Naive thymus-derived CD8-positive, alpha-beta T cell (primary cell): ENCODE measurements at places on chromosomes 4 and X. TPM values are rescaled to one million over a fixed set of nuclear protein-coding genes. Genes with fewer than 3 reads are reported as not detected.

DNA sequence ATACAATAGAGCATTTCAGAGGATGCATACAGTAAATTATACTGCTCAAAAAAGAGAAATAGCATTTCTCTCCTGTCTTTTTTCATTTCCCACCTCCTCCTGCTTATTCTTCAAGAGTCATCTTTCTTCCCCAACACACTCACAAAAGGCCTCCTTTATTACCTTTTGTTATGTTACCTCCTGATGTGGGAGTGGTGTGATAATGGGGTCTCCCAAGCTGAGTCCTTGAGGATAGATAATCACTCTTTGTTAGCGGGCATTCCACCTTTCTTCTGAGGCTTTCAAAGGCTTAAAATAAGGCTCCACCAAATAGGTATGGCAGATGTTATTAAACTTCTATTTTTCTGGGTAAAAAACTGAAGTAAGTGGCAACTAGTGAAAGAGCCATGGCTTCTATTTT, 159.8 kb downstream of the CPEB2 start:
- no peaks in the 10 kb centered on the region for H3K36me3 ChIP-seq
- DNase-seq: no peak
- H3K27ac ChIP-seq: no peak overlapping the region
- H3K4me3 ChIP-seq: no peak overlapping the region

SCRG1 gene
- not detected for total RNA-seq

DNA sequence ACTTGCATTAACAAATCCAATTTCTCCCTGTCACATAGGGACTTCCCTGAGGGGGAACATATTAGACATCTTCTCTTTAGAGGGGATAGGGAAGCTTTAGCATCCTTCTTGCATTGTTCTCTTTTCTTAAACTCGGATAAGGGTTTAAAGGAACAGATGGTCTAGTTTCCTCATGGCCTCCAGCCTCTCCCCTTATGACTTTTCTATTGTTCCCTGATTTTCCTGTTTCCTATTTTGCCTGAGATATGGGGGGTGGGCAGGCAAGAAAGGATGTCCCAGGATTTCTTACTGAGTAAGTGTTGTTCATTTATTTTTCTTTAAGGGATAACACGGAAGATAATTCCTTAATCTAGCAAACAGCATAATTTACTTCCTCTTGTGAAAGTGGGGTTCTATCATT, 107.7 kb upstream of the MAGEE2 start:
- no peak overlapping the region for H3K4me3 ChIP-seq
- H3K36me3 ChIP-seq: no peaks in the 10 kb centered on the region
- H3K4me1 ChIP-seq: no peaks in the 10 kb centered on the region
- no peak for DNase-seq

DNA sequence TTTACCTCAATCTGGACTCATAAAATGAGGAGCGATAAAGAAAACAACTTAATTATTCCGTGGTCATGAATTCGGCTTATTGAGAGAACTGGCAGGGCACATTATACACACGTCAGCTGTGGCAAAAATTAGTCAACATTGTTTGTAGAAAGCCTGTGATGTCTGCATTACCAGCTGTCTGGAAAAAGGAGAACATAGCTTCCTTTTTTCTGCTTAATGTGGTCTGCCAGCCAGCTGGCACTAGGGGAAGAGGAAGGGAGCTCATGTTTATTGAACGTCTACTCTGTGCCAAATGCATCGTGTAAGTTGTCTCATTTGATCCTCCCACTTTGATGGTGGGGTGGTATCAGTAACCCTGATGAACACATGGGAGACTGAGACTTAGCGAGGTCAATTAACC, 367.6 kb downstream of the ARHGAP24 start:
- DNase-seq: no peak
- no peaks in the 10 kb centered on the region for H3K36me3 ChIP-seq
- H3K4me1 ChIP-seq: no peaks in the 10 kb centered on the region
- H3K4me3 ChIP-seq: no peak overlapping the region
- no peaks in the 10 kb centered on the region for H3K27me3 ChIP-seq

GRCh38 chr4:176492646-176493302, 173.0 kb downstream of the SPCS3 start:
- no peak for DNase-seq
- H3K4me1 ChIP-seq: no peaks in the 10 kb centered on the region
- no peaks in the 10 kb centered on the region for H3K36me3 ChIP-seq
- H3K4me3 ChIP-seq: no peak overlapping the region
- H3K27ac ChIP-seq: no peak overlapping the region

- H3K27ac ChIP-seq: no peak overlapping the region
- no peaks in the 10 kb centered on the region for H3K36me3 ChIP-seq
- DNase-seq: no peak
- H3K4me3 ChIP-seq: no peak overlapping the region
- H3K27me3 ChIP-seq: peaks cover 3% of the 10 kb centered on the region
Observed at GRCh38 chr4:5429747-5430146, 278.6 kb downstream of the EVC2 start.

TLR10 gene
- total RNA-seq: 2.0 TPM

DUSP9 gene
- total RNA-seq: not detected

EGFL6 gene
- not detected for total RNA-seq

DNA sequence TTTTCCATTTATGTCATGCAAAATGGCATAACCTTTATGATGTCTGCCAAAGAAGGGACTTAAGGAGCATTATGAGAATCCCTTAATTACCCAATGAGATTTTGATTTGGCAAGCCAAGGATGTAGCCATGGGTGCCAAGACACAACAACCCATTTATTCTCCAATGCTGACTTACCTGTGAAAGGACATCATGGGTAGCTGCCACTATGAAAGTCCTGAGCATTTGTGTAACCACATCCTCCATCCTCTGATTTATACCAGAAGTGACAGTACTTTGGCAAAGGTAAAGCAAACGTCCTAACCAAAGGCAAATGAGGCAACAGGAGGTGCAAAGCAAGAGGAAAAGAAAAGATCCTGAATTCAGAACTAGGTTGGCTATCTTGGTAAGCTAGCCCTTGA, 87.3 kb upstream of the EMCN start:
- DNase-seq: no peak
- no peaks in the 10 kb centered on the region for H3K4me1 ChIP-seq
- no peaks in the 10 kb centered on the region for H3K36me3 ChIP-seq
- H3K27ac ChIP-seq: no peak overlapping the region
- no peak overlapping the region for H3K4me3 ChIP-seq
- H3K27me3 ChIP-seq: peaks cover 2% of the 10 kb centered on the region

PNMA6F gene
- total RNA-seq: not detected

DNA sequence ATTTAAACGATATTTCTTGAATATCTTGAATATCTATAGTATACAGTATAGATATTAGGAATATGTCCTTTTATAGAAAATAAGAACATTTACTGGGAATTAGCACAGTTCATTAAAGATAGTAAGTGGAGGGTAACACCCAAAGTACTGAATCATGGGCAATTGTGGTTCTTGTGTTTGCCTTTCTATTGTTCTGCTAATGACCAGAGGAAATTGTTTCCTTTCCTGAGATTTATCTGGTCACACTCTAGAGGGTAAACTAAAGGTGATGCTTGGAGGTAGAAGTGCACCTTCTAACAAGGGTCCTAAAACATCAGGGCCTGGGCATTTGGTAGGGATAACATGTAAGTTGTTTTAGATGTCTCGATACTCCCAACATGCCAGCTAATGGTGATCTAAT, 241.3 kb upstream of the SFRP2 start:
- no peak for DNase-seq
- H3K27ac ChIP-seq: no peak overlapping the region
- no peak overlapping the region for H3K4me3 ChIP-seq
- H3K36me3 ChIP-seq: no peaks in the 10 kb centered on the region
- H3K4me1 ChIP-seq: no peaks in the 10 kb centered on the region
- peaks cover 39% of the 10 kb centered on the region for H3K27me3 ChIP-seq

FOXR2 gene
- not detected for total RNA-seq

DNA sequence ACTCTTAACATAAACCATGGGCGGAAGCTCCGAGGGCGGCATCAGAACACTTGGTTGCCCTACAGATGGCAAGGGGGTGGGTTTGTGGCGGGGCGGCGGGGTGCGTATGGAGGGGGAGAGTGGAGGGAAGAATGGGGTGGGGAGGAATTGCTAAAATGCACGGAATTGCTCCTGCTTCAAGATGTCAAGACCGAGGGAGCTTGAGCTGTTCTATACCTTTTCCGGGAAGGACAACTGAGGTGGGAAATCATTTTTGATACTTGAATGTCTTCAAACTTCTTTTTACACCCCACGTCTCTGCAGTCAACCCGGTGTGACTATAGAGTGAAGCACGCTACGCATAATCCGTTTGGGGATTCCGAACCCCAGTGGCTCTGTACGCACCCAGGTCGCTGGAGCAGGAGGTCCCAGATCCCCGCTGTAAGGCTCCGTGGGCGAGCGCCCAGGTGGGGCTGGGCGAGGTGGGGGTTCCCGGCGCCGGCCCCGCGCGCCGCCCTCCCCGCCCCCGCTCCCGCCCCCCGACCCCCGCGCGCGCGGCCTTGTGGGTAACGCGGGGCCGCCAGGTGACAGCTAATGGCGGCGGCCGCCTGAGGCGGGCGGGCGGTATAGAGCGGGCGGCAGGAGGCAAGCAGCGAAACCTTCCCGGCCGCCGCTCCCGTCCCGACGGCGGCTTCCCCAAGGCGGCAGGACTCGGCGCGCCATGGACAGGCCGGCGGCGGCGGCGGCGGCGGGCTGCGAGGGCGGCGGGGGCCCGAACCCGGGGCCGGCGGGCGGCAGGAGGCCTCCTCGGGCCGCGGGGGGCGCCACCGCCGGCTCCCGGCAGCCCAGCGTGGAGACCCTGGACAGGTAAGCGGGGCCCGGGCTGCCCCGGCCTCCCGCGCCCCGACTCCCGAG, at the start of gene MTMR1:
Gene MTMR1, plus strand, starts transcription at position 566 of the 894 bp plus-strand sequence. Its CDS starts 135 bp downstream, at position 701.
- no peaks in the 10 kb centered on the region for H3K27me3 ChIP-seq
- peak within 1 kb of the TSS; percentile 98 for H3K27ac ChIP-seq
- H3K36me3 ChIP-seq: no peaks in the 10 kb centered on the region
- peak; percentile 55 for DNase-seq

- H3K27me3 ChIP-seq: peaks cover 1% of the 10 kb centered on the region
- no peaks in the 10 kb centered on the region for H3K4me1 ChIP-seq
- DNase-seq: no peak
- H3K4me3 ChIP-seq: no peak overlapping the region
- H3K27ac ChIP-seq: no peak overlapping the region
Observed at GRCh38 chr4:105137121-105137875, 9.4 kb upstream of the TET2 start.

GRCh38 chrX:13005661-13006473, 31.0 kb downstream of the TMSB4X start:
- H3K27me3 ChIP-seq: no peaks in the 10 kb centered on the region
- H3K36me3 ChIP-seq: no peaks in the 10 kb centered on the region
- H3K4me3 ChIP-seq: peak overlapping the region; percentile 52
- peaks cover 77% of the 10 kb centered on the region for H3K4me1 ChIP-seq
- no peak for DNase-seq

DNA sequence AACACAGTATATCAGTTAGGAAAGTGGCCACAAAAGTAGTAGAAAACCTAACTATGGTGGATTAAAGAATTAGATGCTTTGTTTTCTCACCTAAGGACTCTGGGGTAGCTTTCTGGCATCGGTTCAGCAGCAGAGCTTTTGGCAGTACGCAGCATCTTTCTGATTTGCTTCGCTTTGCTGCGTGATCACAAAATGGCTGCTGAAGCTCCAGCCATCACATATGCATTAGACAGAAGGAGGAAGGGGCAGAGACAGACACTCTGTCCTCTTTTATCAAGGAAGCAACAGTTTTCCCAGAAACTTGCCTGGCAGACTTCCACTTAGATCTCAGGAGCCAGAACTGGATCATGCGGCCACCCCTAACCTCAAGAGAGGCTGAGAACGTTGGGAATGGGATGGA, 15.1 kb downstream of the TREX2 start:
- no peak for DNase-seq
- H3K27ac ChIP-seq: no peak overlapping the region
- no peaks in the 10 kb centered on the region for H3K4me1 ChIP-seq
- peaks cover 12% of the 10 kb centered on the region for H3K36me3 ChIP-seq
- H3K27me3 ChIP-seq: no peaks in the 10 kb centered on the region
- H3K4me3 ChIP-seq: no peak overlapping the region
